ENCODE measurements at places on chromosomes 1 and 21. TPM values are rescaled to one million over a fixed set of nuclear protein-coding genes. Genes with fewer than 3 reads are reported as not detected.

DNA sequence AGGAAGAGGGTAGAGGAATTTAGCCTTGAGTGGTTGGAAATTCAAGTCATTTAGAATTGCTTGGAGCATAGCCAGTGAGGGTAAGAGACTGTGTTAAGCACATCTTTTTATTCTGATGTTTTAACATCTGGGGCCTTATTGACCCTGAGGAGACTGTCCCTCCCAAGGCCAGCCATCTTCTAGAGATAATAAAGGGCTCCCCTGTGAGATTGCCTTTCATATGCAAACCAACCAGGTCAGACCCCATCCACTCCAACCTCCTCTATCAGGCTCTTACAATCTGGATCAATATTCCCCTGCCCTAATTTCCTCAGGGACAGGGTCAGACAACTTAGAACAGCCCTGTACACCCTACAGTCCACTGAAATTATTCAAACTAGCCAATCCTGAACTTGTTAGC is 93.8 kb downstream of the ATP1B1 start:
- no peak for DNase-seq

The SNAP47 gene
- polyA plus RNA-seq, result 45.4 TPM

DNA sequence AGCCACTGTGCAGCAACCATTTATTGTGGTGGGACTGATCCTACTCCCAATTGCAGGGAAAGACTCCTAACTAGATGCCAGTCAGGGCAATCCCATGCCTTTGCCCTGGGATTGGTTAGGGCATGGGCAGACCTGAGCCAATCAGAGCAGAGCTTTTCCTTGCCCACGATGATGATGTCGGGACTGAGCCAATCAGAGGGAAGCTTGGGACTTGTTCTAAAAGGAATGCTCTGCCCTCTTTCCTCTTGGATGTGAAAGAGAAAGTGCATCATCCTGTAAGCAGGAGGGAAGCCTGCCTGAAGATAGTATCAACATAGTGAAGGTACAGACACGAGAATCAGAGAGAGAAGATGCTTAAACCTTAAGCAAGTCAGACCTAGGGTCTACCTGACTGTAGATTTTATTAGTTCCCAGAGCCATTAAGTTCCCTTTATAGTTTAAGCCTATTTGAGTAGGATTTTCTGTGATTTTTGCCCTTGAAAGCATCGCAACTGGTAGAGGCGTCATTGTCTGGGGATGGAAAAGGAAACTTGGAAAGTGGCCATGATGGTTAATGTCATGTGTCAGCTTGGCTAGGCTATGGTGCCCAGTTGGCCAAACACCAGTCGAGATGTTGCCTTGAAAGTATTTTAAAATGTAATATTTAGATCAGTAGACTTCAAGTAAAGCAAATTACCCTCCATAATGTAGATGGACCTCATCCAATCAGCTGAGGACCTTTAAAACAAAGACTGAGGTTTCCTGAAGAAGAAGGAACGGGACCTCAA is 19.9 kb downstream of the IRF2BP2 start:
- no peak for DNase-seq

The IRF6 gene
- 17.1 TPM for polyA plus RNA-seq

DNA sequence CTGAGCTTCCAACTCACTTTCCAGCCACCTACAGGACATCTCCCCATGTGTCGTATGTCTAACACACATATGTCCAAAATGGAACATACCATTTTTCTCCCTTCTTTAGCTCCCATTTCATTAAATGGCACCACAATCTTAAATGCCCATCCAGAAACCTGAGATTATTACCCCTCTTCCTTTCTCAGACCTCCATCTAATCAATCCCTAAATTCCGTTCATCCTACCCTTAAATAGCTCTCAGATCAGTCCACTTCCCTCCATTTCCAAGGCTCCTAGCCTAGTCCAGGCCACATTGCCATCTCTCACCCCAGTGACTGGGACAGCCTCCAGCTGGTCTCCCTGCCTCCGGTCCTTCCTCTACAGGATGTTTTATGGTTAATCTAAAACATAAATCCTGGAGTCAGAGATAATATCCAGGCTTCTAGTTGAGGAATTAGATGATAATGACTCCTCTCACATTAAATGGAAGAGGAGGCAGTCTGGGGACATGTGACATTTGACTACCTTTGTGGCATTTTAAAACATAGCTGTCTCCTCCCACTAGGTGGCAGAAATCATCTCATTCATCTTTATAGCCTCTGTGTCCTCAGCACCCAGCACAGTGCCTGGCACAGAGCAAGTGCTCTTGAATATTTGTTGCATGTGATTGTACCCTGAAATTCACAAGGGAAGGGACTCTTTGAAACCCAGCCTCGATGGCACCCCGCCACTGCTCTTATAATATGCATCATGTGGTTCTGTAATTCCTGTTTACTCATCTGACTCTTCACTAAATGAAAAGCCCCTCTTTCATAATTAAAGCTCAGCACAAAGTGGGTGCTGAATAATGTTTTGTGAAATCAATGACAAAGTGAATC is 102.3 kb downstream of the TMEM53 start:
- no peak for DNase-seq

DNA sequence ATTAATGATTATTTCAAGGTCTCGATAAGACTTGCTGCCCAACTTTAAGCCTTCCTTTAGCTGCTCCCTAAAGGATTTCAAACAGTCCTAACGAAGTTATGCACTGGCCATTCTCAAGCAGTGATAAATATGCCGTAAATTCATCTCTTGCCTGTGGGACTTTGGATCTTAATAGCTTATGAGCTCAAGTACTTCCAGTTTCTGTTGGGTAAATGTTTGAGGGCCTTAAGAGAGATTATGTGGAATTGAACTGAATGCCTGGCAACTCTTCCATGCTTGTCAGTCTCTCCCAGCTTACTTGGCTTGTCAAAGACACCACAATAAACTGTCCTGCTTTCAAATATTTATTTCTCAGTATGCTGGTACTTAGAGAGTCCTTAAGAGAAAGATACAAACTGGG is 3.5 kb upstream of the OR10J4 start:
- no peak for DNase-seq

DNA sequence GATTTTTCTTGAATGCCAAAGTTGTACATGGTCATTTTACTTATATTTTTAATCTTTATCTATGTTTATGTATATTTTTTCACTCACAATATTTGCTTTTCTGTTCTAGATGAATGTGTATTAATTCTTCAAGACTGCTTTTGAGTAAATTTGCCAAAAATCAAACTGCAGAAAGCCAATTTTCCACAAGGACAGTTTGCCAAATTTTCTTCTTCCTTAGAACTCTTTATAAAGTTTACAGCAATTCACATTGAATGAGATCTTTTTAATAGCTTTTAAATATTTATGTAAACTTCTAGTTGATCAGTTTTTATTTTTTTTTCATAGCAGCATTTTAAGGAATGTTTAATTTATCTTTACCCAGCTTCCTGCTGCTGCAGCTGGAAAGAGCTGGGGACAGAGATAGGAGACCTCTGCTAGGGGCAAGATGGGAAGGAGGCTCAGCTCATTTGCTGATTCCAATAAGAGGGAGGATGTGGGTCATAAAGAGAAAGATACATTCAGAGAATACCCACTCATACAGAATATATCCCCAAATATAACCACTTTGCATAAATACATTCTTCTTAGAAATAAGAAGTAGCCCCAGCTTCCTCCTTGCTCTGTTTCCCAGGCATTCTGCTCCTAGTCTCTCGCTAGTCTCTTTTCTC is 93.0 kb downstream of the ODF2L start:
- DNase-seq, result no peak

DNA sequence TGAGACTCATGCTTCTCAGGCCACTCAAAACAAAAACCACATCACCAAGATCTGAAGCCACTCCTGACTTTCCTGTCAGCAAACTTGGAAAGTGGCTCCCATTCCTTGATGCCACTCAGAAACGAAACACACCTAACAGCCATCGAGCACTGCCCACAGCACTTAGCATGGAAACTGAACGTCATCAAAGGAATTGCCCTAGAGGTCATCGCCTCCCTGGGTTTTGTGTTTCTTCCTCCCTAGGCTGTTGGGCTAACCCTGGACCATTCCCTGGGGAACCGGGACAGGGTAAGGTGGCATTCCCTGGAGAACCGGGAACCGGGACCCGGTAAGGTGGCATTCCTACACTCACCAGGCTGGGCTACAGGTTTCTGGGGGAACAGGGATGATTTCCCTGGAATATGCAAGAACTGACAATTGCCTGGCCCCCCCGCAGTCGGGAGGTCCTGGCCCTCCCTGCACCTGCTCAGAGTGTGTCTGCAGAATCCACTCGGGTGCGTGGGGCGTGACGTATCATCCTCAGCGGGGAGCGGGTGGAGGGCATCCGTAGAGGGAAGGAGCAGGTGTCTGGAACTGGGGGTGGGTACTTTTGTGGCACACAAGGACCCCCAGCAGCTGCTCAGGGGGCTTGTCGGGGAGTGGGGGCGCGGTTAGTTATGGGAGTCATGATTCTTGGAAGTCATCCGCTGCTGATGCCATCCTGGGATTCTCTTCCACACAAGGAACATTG is 30.3 kb downstream of the SLC45A1 start:
- DNase-seq, result no peak

DNA sequence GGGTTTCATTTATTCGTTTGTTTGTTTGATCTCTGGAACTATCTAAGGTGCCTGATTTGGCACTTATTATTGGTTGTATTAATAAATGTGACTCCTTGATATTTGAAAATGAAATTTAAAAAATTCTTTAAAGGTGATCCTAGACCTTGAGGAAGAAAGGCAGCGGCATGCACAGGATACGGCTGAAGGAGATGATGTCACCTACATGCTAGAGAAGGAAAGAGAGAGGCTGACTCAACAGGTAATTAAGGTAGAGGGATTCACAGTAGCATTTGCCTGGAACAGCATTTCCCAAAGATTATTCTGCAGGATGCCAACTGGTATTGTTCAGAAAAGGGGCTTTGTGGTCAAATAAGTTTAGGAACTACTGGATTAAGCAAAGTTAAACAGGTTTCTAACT is 54.4 kb upstream of the WNT2B start:
- DNase-seq, result no peak

- DNase-seq, result no peak
Measured at GRCh38 chr1:66671455-66671854, 80.8 kb upstream of the DYNLT5 start.

The MASP2 gene
- 6.0 TPM for polyA plus RNA-seq

DNA sequence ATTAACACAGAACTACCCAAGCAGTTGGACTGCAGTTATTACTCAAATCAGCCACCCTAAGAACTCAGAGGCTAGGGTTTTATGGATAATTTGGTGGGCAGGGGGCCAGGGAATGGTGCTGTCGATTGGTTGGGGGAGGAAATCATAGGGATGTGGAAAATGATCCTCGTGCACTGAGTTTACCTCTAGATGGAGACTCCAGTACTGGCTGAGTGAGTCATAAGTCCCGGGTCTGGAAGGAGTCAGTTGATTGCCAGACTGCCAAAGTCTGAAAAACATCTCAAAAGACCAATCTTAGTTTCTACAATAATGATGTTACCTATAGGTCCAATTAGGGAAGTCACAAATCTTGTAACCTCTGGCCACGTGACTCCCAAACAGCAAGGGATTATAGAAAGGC is 257.5 kb upstream of the PRMT6 start:
- no peak for DNase-seq

GRCh38 chr1:99849413-99849743 is 783 bp upstream of the AGL start:
- DNase-seq, result no peak

DNA sequence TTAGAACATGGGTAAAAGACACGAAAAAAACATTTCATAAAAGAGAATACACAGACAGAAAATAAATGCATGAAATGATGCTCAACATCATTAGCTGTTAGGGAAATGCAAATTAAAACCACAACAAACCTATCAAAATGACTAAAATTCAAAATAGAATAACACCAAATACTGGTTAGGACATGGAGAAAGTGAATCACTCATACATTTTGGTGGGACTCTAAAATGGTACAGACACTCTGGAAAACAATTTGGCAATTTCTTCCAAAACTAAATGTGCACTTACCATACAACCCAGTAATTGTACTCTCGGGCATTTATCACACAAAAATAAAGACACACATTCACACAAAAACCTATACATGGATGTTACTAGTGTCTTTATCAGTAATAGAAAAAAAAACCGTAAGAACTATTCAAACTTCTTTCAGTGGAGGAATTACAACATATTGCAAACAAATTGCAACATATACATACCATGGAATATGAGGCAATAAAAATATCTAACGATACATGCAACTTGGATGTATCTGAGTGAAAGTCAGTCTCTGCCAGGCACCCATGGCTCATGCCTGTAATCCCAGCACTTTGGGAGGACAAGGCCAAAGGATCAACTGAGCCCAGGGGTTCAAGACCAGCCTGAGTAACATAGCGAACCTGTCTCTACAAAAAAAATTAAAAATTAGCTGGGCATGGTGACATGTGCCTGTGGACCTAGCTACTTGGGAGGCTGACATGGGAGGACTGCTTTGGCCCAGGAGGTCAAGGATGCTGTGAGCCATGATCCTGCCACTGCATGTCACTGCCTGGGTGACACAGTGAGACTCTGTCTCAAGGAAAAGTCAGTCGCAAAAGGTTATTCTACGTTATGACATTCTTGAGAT is 19.6 kb downstream of the HSF2BP start:
- no peak for DNase-seq

The NTRK1 gene
- polyA plus RNA-seq, result 2.1 TPM

DNA sequence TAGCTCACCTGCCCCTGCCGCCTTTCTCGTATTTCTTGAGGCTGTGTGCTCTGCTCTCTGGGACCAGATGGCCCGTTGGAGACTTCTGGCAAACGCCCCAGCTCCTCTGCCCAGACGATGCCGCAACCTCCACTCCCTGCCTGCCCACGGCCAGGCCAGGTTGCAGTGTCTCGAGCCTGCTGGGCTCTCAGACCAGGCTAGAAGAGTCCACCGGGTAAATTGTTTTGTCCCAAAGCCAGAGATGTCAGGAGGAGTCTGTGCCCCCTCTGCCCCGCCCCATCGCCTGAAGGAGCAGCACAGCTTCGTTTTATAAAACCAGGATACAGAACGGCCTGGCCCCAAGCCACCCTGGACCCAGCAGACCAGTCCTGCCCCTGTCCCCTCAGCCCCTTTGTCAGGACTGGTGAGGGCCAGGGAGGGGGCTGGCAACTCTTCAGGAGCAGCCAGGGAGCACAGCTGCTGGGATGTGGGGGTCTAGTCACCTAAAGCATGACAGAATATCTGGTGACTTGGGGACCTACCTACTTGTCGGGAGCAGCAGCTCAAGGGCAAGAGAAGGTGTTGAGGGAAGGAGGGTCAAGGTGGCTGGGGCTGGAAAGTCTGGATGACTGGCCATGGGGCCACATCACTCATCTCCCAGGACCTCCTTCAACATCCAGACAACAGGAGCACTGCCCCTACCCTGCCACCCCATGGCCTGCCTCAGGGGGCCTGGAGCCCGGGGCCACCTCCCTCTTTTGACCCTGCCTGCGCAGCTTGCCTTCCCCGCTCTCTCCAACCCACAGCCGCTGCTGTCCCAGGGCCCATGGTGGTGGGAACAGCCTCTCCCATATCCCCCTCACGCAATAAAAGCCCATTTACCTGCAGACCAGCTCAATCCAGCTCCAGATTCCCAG is 33.9 kb upstream of the LBR start:
- DNase-seq, result no peak

The ZYG11B gene
- 28.4 TPM for polyA plus RNA-seq

The GDAP2 gene
- 21.6 TPM for polyA plus RNA-seq

The DDI2 gene
- 20.2 TPM for polyA plus RNA-seq

The RGS13 gene
- not detected for polyA plus RNA-seq
